CD4-positive, alpha-beta memory T cell (primary cell): ENCODE measurements at places on chromosomes 13 and 19.

DNA sequence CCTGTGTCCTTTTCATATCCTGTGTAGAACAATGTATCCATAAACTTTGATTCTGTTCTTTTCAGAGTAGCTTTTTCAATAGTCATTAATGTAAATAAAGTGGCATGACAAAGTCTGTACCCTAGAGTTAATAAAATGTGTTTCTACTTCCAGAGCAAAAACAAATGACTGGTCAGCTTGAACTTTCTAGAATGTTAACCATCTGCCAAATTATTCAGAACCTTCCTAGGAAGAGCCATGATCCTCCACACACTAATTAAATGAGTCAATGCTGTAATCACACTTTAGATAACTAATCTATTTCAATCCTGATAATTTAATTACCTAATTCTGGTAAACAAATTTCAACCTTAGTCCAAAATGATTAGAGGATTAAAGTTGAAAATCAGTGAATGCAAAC lies 73.2 kb downstream of the DIAPH3 start:
- no peak for DNase-seq

- DNase-seq = no peak
Observed at GRCh38 chr19:33722456-33723239, 74.0 kb upstream of the KCTD15 start.

DNA sequence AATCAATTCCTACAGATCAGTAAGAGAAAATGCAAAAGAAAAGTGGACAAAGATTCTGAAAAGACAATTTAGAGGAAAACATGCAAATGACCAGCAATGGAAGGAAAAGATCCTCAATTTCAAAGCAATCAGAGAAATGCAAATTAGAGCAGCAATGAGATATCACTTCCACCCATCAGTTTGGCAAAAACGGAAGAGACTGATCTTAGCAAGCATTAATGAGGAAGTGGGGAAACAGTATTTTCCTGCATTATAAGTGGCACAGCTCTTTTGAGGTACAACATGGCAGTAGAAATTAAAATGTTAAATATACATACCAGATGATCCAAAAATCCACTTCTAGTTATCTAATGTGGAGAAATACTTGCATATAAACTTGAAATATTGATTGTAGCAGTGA lies 69.1 kb upstream of the SLC7A1 start:
- DNase-seq = no peak

DNA sequence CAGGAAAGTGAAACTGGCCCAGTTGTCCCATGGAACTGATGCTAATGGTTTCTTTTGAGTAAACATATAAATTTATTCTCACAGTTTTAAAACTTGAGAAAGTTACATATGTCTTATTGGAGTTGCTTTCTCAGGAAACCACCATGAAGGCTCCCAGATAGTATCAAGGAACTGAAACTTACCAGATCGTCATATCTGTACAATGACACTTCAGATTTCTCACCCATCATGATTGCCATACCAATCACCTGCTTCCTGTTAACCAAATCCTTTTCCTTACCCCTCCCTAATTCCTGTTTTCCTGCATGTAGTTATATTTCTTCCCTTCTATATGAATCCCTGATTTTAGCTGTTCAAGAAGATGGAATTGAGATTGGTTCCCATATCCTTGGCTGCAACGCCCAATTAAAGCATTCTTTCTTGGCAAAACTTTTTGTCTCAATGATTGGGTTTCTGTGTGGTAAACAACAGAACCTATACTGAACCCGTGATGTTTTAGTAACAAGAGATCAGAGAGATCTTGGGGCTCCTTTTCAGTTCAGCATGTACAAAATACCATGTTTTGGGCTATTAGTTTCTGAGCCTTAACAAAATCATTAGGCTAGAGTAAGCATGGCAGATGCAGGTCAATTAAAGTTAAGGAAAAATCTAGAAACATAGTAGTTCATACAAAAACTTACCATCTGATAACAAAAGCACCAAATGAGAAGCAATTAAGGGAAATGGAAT lies 781.3 kb upstream of the MIR17HG start:
- DNase-seq = no peak

DNA sequence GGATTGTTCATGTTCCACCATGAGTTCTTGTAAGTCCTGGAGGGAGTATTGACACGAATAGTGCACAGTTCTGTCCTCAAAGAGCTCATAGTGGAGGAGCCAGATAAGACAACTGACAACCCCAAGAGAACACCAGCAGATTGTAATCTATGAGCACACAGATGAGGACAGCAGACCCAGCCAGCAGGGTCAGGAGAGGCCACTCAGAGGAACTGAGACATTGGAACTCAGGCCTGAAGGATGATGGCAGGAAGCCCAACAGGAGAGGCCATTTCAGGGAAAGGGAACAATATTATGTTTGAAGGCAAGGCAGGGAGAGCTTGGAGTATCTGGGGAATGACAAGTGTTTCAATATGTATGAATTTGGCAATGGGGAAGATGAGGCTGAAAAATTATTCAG lies 63.7 kb upstream of the IPO5 start:
- DNase-seq = no peak

DNA sequence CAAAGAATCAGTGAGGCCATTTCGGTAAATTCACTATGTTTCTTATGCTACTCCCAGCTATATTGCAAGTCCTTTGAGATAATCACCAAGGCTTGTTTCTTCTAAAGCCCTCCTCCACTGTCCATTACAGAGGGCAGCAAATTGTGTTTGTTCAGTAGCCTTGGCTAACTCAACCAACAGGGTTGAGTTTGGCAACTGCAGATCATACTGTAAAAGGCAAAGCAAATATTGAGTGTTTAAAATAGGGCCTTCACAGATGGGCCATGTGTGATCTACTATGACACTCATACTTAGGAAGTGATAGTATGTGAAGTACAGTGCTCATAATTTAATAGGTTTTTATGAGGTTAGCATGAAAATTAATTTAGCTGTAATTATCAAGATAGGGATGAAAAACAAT lies 171.3 kb downstream of the DACH1 start:
- DNase-seq = no peak

GRCh38 chr19:14318873-14319272 lies 62.4 kb upstream of the ADGRE5 start:
- DNase-seq = no peak

DNA sequence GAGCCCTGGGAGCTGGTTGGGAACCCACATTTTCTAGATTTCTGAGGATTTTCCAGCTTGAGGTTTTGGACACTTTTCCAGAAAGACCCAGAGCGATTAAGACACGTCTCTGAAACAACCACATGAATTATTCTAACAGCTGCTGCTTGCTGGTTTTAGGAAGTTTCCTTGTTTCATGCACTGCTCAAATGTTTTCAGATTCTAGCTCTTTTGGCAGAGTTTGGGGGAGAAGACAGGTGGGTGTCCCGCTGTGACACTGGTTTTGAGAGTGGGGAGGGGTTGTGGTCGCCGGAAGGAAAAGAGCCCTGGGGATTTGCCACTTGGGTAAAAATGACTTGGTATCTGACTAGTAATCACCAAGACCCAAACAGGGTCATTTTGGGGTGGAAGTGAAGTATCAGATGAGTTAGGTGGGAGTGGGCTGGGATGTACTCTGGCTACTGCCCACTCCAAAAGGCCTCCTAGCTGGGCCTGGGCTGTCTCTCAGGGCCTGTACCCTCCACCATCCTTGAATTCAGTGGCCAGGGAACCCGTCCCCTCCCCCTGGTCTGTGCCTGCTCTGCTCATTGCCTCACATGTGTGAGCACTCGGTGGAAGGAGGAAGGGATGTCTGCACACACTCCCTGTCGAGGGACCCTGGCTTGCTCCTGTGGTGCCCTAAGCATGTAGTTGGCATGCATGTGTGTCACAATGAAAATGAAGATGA lies 13.2 kb downstream of the GATAD2A start:
- no peak for DNase-seq

GRCh38 chr19:2096034-2096479 lies at the start of gene MOB3A:
TSS of gene MOB3A (minus strand) at chr19:2096326. CDS start at chr19:2078560, 17,766 bp downstream.
- peak; percentile 99 for DNase-seq

DNA sequence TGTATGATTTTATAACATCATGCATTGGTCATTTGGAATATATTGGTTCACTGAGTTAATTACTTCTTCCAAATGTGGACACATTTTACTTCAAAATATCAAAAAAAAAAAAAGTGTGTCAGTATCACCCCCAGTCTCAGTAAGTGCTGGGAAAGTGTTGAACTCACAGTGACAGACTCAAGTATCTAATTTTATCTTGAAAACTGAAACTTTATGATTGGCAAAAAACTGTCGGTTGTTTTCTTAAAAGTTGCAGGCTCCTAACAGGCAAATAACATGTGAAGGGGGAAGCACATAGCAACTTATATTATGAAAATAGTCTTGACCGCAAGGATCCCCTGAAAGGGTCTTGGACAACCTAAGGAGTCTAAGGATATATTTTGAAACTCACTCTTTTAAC lies 33.5 kb upstream of the TPP2 start:
- no peak for DNase-seq

DNA sequence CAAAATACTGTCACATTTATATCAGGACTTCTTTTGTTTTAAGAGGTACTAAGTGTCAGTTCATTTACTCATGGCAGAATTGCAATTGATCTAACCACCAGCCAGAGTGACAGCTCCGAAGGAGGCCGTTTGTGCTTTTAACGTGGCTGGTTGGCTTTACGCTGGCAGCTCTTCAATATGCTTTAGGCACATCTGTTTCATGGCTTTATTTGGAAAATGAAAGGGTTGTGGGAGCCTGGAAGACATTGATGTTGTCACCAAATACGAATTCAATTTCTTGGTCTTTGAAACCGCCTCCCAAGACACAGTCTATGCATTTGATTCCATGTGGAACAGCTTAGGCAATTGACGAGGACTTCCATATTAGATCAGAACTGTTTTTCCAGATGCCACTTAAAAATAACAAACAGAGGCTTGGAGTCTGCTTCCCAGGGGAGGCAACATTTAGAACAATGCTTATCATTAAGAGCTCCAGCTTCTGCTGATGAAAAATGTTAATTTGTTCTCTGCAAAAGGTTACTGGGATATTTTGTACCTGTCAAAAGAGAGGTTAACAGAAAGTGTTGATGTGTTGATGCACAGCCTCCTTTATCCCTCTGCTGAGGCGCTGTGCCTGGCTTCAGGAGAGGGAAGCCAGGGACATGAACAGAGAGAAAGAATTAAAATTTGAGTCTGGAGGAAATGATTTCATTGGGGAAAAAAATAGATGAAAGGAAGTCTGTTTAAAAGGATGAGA lies 64.0 kb upstream of the TNFRSF19 start:
- DNase-seq = no peak

GRCh38 chr19:50402544-50403301 lies 16.0 kb upstream of the SPIB start:
- DNase-seq = no peak

- DNase-seq = no peak
Observed at GRCh38 chr13:21078501-21078900, 17.1 kb upstream of the LATS2 start.

GRCh38 chr19:10290876-10291553 lies 1.3 kb downstream of the ICAM5 start:
- peak; percentile 43 for DNase-seq

GRCh38 chr13:73809561-73809960 lies 324.6 kb downstream of the KLF12 start:
- DNase-seq = no peak

DNA sequence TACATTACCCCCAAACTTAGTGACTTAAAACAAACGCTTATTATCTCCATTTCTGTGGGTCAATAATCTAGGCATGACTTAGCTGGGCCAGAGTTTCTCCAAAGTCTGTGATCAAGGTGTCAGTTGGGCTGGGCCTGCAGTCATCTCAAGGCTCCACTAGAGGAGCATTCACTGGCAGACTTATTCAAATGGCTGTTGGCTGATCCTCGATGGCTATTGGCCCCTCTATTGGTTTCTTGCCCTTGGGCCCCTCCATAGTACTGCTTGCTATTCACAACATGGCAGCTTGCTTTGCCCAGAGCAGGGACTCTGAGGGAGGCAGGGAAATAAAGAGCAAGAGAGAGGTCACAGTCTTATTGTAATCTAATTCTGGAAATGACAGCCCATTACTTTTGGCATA lies 57.6 kb downstream of the RCBTB2 start:
- DNase-seq = no peak

- DNase-seq = no peak
Observed at GRCh38 chr19:58572026-58572817, 913 bp downstream of the MZF1 start.

DNA sequence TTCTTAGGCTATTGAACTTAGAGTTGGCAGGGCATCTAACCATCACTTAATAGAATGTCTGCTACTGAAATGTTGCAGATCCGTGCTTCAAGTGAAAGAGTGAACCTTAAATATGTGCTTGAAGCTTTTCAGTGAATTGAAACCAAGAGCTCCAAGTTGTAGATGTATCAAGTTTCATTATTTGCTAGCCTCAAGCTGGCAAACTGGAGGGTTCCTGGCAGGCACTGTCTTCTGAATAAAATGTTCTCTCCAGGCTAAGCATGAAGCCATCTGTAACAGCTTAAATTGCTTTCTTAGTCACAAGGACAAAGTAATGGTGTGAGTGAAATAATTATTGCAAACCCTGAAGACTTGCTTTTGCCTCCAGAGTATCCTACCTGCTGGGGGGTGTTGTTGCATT lies 415.0 kb upstream of the SPRY2 start:
- DNase-seq = no peak

GRCh38 chr19:3554254-3555083 lies 2.9 kb downstream of the MFSD12 start:
- DNase-seq = peak; percentile 69

GRCh38 chr19:13038306-13039210 lies 43.3 kb downstream of the NFIX start:
- DNase-seq = no peak

DNA sequence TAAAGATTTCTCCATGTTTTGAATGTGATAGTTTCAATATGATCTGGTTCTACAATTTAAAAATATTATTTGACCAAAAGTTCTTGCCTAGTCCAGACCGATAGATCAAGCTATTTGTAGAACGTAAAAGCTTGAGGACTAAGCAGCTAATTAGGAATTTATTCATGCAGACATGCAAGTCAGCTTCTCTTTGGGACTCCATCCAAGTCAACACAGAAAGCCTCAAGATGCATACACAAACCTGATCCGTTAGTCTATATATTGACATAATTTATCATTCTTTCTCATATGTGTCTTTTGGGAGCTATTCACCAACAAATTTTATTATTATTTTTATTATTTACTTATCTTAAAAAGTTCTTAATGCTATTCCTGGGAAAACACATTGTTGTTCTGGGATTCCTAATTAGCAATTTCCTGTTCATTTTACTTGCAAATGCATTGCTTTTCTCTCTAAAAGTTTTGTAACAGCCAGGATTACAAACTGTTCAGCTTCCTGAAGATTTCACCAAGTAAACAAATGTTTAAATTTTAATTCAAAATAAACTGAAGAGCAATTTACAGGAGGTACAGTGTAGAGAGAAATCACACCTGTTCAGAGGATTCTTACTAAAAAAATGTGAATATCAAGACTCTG lies 375.3 kb downstream of the GPC5 start:
- DNase-seq = no peak

- no peak for DNase-seq
Observed at GRCh38 chr19:33417751-33418150, 44.2 kb downstream of the CEBPG start.

GRCh38 chr13:94657167-94657566 lies 55.2 kb downstream of the SOX21 start:
- DNase-seq = no peak

- no peak for DNase-seq
Observed at GRCh38 chr19:1921825-1922224, 16.6 kb downstream of the ADAT3 start.

- no peak for DNase-seq
Observed at GRCh38 chr13:29733147-29733611, 117.2 kb downstream of the UBL3 start.

GRCh38 chr13:18936104-18936503 lies 245.5 kb downstream of the TUBA3C start:
- no peak for DNase-seq

GRCh38 chr13:48978942-48979601 lies 3.4 kb downstream of the FNDC3A start:
- DNase-seq = no peak

- DNase-seq = no peak
Observed at GRCh38 chr19:33022472-33023116, 42.1 kb downstream of the RHPN2 start.
